ENCODE measurements at places on chromosomes 2 and 18.

DNA sequence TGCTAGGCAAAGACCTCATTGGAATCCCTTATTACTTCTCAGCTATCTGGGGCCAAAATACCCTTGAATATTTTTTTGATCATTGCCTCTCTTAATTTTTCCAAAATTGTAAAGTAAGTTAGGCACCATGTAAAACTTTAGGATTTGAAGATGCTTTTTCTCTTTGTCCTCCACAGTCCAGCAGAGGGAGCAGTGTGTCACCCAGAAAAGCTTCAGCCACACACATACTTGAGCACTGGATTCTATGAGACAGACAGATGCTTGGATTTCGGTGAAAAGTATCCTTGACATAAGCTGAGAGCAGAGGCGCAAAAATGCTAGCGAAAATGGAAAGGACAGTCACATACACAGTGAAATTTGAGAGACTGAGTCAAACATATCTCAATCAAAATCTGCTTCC, 74.7 kb upstream of the KCNJ3 start:
- no peak for DNase-seq

- DNase-seq: no peak
These were observed 69.7 kb downstream of the UGGT1 start for GRCh38 chr2:128160616-128161275.

GRCh38 chr2:69765096-69765380, 23.1 kb downstream of the ANXA4 start:
- DNase-seq: no peak

- DNase-seq: no peak
These were observed 363.5 kb upstream of the TNP1 start for GRCh38 chr2:217223222-217223930.

Data from stimulated activated CD8-positive, alpha-beta memory T cell treated with anti-CD3 and anti-CD28 coated beads, Interleukin-15, amount 100 ng/mL, for 24 hours (primary cell).